ENCODE measurements at places on chromosomes 7 and 10. TPM values are rescaled to one million over a fixed set of nuclear protein-coding genes. Genes with fewer than 3 reads are reported as not detected.

DNA sequence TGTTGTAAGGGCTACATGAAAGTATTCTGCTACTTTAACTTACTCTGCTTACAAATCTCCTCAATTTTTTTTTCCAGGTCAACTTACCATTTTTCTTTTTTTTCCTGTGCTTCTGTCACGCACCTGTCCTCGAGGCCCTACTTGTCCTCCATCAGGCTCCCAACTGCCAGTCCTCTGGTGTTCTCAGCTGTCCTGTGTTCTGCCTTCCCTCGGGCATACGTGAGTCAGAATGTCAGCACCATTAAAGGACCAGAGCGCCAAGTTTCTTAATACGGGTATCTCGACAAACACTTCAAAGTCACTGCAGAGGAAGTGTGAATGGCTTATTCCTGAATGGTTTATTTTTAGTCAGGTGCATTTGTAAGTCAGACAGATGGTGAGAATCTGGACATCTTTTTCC, at the start of gene TEX47:
Gene TEX47 (minus strand): TSS at position 185 of the 400 bp plus-strand sequence. CDS start 795 bp downstream, outside the sequence.
- no peak for DNase-seq

GRCh38 chr7:24851786-24852185, 94.5 kb upstream of the GSDME start:
- DNase-seq: peak; percentile 38

DNA sequence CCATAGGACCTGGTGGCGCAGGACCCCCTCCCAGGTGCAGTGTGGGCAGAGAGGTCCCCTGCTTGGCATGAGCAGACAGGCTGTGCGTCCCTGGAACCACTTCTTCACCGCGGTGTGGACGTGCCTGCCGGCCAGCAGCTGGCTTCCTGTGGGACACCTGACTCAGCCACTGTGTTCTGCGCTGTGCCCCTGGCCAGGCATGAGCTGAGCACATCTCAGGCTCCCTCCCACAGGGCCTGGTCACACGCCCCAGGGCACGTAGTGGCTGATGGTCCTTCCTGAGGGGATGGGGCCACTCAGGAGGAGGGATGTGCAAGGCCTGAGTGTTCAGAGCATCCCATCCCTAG, 3.5 kb upstream of the DEPP1 start:
- DNase-seq: no peak

GRCh38 chr7:136692221-136692620, 176.2 kb upstream of the CHRM2 start:
- no peak for DNase-seq

GRCh38 chr7:152108359-152108758, 82.9 kb downstream of the GALNT11 start:
- DNase-seq: peak; percentile 57

The CNTNAP2 gene
- 42.5 TPM for total RNA-seq

The LIPJ gene
- total RNA-seq: not detected

The ALOX5 gene
- not detected for total RNA-seq

The NPTX2 gene
- not detected for total RNA-seq

Measured in Caco-2 (cell line).